ENCODE measurements at places on chromosomes 12 and 14.

DNA sequence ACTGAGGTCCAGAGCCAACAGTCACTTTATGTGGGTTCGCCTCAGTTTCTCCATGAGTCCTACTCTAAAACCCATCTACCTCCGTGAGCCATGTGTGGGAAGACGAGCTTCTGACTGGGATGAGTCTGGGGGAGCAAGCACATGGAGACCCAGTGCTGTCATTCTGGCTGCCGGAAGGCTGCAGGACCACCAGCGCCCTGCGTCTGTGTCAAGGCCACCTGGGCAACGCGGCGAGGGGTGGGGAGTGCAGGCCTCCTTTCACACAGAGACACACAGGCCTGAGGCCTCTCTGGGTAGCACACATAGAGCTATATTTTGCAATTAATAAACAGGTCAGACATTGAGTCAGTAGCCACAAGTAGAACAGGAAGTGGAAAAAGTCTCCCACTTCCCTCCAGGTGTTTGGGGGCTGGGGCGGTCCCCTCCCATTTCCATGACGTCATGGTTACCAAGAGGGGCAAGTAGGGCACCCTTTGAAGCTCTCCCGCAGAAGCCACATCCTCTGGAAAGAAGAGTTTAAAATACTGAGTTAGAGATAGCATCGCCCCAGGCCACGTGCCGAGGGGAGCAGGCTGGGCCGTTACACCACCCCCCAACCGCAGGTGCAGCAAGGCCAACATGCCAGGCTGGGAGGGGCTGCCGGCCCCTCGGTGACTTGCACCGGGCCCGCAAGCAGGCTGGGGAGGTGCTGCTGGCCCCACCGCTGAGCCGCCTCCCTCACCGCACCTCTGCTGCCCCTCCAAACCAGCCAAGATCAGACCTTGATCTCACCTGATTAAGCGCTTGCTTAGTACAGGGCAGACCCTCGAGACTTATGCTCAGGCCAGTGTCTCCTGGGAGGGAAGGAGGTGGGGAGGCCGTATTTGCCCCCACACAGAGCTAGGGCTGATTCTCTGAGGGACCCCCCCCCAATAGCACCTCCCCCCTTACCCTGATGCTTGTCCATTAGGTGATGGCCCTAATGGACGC, 32.7 kb downstream of the DAD1 start:
- DNase-seq: no peak

DNA sequence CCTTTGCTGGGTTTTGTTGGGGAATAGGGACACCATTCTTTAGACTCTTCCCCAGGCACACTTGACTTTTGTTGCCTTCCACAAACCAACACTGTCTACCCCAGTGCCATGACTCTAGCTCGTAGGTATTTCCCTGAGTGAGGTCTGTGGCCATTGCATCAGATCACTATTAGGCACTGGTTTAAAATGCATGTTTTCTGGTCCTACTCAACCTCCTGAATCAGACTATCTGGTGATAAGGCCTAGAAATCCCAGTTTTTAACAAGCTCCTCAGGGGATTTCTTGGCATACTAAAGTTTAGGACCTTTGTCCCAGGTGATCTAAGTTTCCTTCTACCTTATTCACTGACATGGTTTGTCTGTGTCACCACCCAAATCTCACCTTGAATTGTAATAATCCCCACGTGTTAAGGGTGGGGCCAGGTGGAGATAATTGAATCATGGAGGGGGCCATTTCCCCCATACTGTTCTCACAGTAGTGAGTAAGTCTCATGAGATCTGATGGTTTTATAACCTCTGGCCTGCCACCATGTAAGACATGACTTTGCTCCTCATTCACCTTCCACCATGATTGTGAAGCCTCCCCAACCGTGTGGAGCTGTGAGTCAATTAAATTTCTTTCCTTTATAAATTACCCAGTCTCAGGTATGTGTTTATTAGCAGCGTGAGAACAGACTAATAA, 87.8 kb upstream of the PSMC1 start:
- DNase-seq: no peak

DNA sequence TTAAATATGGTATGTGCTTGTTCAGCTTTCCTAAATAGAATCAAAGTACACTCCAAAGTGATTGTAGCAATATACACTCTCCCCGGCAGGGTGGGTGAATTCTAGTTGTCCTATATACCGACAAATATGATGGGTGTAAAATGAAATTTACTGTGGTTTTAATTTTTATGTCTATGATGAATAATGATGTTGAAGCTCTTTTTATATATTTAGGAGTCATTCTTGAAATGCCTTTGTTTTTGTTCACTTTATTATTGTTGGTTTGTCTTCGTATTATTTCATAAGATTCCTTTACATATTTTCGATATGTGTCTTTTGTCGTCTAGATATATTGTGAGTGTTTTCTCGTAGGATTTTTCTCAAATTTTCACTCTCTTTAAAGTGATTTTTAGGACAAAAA, 105.7 kb downstream of the PDE3A start:
- DNase-seq: no peak

DNA sequence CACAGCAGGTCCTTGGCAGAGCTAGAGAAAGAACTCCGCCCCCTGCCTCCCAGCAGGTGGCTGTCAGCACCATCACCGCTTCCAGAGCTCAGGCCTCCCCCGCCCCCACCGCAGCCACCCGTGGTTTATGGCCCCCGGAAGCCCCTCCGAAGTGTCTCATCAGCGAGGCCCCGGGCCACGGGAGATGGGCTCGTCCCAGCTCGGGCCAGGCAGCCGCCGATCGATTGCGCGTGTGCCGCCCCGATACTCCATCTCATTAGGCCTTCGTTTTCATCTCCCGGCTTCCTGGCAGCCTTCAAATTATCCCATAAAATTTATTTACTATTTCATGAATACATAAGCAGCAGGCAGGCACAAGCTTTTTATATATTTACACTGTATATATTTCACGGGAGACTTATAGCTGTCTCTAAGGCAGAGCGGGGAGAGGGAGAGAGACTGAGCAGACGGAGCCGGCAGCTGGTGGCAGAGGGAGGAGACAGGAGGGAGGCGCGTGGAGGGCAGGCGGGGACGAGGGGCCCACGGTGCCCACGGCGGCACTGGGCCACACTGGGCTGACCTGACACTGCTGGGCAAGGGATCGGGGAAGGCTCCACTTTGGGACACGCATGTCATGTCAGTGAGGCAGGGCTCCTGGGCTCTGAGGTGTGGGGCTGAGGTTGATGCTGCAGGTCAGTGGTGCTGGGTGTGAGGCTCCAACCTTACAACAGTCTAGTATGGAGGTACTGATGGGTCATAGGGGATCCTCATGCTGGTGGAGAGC, 241.2 kb downstream of the RBM19 start:
- no peak for DNase-seq

- no peak for DNase-seq
Observed at GRCh38 chr14:88476214-88476774, 78.5 kb downstream of the PTPN21 start.

GRCh38 chr12:113748707-113749432, 217.3 kb downstream of the RBM19 start:
- no peak for DNase-seq

DNA sequence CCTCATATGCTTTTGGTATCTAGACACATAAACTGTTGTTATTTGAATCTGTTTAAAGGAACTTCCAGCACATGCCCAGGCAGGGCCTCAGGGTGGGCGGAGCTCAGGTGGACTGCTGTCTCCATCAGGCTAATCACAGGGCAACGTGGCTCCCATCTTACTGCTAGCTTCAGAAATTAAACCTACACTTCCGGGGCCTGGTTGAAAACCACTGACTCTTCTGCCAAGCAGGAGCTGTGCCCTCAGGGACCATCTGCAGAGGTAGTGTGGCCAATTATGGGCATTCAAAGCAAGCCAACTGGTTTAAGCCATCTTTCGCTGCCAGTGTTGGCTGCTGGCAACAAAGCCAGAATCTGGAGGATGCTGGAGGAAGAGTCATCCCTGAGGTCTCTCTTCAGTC, 97.5 kb downstream of the TMX1 start:
- DNase-seq: no peak

Measured in iPS DF 6.9 (cell line).